ENCODE measurements at places on chromosomes 3 and 15.

GRCh38 chr15:63615935-63616334, 18.7 kb downstream of the FBXL22 start:
- no peak for DNase-seq

GRCh38 chr3:141064255-141064926, 13.2 kb downstream of the SPSB4 start:
- DNase-seq: no peak

DNA sequence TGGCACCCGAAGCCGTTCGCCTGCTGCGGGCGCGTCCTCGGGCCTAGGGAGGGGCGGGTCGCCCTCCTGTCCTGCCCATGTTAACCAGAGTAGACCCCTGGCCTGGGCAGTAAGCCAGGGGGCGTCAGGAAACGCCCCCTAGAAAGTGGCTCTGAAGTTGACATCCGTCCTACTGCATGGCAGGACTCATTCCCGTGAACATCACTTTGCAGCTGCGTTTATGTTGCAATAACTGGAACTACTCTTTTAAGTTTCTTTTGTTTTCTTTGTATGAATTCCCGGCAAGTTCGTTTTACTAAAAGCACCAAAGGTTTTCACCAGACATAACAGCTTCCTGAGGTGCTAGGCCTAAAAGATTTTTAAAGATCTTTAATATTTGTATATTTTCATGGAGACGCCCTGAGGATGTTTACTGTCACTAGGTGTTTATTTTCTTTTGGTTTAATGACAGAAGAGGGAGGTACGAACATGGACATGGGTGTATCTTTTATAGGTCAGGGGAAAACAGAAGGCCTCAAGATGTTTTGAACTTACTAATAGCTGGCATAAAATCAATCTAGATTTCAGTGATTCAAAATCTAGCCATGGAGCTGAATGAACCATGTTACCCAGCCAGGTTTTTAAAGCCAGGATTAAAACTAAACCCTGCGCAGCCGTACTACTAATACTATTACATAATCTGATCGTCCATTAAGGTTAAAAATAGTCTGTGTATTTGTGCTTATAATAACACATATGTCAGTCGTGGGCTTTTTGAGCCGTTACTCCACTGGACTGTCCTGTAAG, 1.0 kb downstream of the C15orf61 start:
- DNase-seq: no peak

DNA sequence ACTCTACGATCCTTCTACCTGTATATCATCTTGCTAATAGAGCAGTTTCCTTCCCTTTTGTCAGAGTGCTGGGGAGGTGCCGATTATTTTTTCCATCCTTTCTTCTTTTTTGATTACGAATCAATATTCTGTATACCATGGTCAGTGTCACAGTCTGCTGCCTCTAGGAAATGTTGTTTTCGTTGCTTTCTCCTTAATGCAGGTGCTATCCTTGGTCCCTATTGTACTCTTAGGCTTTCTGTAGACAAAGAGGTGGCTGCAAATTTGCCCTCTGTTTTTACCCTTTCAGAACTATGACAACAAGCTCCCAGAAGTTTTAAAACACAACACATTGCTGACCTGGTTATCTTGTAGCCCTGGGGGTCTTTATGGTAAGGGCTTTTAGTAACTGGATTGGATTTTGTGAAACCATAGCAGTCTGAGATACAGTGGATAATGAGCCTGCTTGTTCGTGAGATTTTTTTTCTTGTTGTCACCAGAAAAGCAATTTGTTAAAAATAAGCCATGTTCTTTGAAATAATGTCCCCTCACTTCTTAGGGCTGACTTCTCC, 430.3 kb upstream of the TPM1 start:
- no peak for DNase-seq

DNA sequence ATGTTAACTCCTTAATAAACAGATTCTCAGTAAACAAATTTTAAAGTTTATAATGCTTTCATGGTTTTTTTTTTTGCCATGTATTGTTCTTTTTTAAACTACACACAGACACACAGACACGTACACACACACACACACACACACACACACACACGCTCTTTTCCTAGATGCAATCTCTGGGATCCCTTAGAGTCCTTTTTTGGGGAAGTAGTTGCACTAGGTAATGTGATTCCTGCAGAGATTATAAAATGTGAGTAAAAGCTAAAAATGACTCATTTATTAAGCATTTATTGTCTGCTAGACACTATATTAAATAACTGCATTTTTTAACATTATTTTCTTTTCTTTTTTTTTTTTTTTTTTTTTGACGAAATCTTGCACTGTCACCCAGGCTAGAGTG, 19.9 kb downstream of the NDUFB5 start:
- no peak for DNase-seq

GRCh38 chr3:121724130-121724529, 25.4 kb downstream of the GOLGB1 start:
- no peak for DNase-seq

DNA sequence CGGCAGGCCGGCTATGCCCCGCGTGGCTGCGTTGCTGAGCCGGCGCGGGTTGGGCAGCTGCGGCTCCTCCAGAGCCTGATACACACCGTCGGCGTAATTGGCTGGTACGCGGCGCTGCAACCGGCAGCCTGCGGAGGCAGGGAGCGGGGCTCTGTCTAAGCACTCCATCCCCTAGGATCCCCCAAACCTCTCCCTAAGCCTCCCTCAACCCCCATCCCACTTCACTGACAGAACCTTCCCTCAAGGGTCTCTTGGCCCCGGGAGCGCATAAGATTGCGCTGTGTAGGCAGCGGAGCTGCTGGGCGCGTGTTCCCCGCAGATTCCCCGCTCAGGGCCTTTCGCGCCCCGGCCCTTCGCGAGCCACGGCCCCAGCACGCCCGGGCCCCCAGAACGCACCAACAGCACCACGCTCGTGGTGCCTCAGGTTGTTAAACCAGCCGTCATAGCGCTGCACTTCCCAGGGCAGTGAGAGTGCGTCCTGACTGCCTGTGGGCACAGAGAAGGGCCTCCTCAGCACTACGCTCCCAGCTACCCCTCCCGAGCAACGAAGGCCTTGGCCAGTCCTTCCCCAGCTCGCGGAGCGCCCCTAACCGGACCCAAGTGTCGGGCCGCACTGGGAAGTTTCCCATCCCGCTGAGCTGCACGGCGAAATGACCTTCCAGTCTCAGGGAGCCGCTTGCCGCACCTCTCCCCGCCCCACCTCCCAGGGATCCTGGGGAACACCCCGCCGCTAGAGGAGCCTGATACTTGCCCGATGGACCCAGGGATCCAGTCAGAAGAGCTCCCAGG, 1.2 kb downstream of the DUOX2 start:
- DNase-seq: no peak

DNA sequence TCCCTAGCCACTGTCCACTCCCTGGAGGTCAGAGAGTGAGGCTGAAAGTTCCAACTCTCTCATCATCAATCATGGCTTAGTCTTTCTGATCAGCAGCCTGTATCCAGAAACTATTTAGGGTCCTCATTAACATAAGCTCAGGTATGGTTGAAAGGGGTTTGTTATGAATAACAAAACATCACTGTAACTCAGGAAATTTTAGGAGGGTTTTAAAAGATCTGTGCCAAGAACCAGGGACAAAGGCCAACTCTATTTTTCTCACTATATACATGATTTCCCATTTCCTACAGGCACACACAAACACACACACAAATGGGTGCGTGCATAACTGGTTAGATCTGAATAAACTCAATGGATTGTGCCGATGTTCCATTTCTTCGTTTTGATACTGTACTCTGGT, 23.6 kb downstream of the STOML1 start:
- DNase-seq: no peak

- no peak for DNase-seq
These were observed 39.6 kb downstream of the TRIM69 start for GRCh38 chr15:44775953-44776352.

- DNase-seq: peak; percentile 46
These were observed 27.0 kb upstream of the RNF7 start for GRCh38 chr3:141710888-141711616.

GRCh38 chr15:60574801-60575631, 96.1 kb upstream of the ICE2 start:
- DNase-seq: no peak

DNA sequence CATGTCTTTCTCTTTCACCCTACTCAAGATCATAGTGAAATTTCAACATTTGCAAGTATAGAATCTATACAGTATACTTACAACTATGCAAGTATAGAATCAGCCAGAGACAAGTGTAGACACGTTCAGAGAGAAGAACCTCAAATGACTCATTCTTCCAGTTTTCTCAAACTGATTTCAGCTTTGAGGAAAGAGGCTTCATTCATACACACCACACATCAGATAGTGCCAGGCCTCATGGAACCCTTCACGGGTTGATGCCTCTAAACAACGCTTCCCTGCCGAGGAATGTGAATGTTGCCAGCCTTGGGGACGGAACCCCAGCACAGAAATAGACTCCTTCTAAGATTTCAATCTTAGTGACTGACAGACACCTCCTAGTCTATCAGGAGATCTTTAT, 135.7 kb downstream of the FOXP1 start:
- DNase-seq: no peak

GRCh38 chr3:141129541-141130011, 78.4 kb downstream of the SPSB4 start:
- DNase-seq: no peak

GRCh38 chr3:65044401-65044800, 356.6 kb upstream of the ADAMTS9 start:
- no peak for DNase-seq

GRCh38 chr3:69085168-69085832, 563 bp downstream of the ARL6IP5 start:
- no peak for DNase-seq

GRCh38 chr3:143603774-143604173, 244.5 kb downstream of the SLC9A9 start:
- DNase-seq: no peak

DNA sequence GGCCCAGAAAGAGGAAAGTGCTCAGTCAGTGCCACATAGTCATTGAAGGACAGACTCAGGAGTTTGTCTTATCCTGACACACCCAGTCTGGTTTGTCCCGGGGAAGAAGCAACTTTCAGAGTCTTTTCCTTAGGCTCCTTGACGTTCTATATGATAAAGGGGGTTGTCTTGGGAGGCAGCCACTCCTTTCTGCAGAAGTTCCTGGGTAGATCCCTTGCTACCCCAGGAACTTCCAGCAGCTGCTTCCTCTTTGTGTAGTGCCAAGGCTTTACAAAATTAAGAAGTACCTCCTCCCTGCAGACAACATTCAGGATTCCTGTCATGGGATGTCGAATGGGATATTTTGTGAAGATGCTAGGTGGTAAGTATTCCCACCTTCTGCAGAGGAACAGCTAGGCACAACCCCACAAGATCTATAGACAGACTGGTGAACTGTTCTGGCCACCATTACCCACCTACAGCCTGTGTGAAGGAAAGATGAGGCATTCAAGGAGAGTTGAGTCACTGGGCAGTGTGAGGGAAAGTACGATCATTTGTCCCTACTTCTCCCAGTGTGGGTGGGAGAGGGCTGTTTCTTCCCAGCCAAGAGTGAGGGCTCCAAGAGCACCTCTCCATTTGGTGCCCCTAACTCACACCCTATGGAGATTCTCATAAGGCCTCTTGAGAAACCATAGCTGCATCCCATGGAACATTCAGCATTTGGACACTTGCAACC, 11.3 kb downstream of the TMEM266 start:
- no peak for DNase-seq

DNA sequence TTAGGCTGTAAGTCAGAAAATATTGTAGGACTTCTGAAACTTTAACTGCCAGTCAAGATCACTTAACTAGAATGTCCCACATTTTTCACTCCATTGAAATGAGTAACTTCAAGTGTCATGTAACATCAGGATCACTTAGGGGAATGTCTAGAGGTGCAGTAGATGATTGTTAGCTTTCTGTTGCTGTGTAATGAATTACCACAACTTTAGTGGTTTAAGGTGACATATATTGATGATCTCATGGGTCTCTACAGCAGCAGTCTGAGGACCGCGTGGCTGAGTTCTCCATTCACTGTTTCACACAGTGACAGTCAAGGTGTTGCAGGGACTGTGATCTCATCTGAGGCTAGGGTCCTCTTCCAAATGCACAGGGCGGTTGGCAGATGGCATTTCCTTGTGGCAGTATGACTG, 82.7 kb downstream of the SLC25A26 start:
- DNase-seq: no peak

DNA sequence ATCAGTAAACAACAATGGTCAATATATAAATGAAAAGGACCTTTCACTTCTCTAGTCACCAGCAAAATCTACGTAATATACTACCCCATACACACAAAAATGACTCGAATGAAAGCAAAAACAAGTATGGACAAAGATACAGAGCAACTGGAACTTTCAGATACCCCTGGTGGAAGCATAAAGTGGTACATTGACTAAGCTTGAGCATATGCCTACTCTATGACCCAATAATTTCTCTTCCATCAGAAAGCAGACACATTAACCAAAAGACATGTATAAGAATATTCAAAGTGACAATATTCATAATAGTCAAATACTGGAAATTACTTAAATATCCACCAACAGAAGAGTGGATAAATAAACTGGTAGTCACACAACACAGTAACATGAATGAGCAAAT, 86.0 kb downstream of the EFL1 start:
- DNase-seq: no peak

DNA sequence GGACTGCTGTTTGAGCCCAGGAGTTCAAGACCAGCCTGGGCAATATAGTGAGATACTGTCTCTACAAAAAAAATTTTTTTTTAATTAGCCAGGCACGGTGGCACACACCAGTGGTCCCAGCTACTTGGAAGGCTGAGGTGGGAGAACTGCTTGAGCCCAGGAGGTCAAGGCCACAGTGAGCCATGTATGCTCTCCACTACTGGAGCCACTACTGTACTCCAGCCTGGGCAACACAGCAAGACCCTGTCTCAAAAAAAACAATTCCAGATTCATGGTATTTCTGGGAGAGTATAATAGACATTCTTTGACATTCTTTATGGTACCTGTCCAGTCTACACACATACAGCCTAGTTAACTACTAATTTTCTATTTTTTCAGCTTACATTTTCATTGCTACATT, 70.1 kb downstream of the GSK3B start:
- no peak for DNase-seq

- no peak for DNase-seq
These were observed 400 bp downstream of the RAB43 start for GRCh38 chr3:129121016-129121791.

DNA sequence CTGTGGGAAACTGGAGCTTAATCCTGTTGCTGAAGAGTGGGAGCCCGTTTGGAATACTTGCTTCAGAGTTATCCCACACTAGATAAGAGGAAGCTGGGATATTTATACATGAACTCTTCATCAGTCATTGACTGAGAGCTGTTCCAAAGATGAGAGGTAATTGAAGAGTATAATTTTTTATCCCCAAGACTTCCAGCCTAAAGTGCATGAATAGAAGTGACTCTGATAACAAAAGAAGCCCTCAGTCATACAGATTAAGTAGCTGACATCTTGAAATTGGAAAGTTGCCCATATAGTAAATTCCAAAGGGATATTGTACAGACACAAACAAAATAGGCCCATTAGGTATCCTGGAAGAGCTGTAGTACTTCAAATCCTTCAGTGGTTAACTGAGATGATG, 268.0 kb downstream of the EPHA3 start:
- DNase-seq: no peak

- no peak for DNase-seq
These were observed 481.4 kb upstream of the ALCAM start for GRCh38 chr3:104885214-104885814.
